ENCODE measurements at places on chromosomes 3 and 15.

DNA sequence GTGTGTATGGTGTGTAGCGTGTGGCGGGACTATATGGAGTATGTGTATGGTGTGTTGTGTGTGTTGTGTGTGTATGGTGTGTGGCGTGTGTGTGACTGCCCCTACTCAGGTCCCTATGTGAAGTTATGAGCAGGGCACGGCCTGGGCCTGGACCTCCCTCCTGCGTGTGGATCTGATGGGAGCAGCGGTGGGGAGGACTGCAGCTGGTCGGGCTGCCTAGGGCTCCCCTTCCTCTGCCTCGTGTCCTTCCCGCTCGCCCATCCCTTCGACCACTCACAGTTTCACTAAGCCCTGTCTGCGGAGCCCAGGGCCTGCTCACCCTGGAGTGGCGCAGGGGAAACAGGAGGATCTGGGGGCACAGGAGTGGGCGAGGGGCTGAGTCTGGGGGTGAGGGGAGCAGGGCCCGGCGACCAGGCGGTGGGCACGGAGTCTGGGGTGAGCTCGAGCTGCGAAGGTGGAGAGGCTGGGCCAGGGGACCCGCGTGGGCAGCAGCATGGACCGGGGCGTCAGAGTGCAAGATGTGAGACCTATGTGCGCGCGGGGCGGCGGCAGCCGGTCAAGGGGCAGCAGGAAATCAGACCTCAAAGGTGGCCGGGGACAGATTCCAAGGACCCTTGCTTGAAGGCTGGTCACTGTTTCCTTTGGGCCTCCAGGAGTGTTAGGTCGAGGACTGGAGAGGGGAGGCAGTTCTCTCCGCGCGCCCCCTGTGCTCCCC lies 26.6 kb downstream of the GABRA5 start:
- no peak for DNase-seq

DNA sequence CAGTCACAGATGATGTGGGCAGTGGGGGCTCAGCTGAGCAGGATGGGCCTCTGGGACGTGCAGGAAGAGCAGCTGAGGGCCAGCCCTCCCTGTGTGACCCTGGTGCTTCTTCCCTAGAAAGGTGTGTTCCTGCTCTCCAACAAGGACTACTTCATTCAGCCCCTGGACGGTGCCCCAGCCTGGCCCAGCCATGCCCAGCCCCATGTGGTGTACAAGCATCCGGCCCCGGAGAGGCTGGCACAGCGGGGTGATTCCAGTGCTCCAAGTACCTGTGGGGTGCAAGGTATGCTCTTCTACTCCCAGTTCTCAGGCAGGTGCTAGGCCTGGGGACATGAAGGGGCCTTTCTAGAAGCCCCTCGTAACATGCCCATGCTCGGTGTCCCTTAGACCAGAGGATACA lies 38.3 kb downstream of the SAXO2 start:
- no peak for DNase-seq

DNA sequence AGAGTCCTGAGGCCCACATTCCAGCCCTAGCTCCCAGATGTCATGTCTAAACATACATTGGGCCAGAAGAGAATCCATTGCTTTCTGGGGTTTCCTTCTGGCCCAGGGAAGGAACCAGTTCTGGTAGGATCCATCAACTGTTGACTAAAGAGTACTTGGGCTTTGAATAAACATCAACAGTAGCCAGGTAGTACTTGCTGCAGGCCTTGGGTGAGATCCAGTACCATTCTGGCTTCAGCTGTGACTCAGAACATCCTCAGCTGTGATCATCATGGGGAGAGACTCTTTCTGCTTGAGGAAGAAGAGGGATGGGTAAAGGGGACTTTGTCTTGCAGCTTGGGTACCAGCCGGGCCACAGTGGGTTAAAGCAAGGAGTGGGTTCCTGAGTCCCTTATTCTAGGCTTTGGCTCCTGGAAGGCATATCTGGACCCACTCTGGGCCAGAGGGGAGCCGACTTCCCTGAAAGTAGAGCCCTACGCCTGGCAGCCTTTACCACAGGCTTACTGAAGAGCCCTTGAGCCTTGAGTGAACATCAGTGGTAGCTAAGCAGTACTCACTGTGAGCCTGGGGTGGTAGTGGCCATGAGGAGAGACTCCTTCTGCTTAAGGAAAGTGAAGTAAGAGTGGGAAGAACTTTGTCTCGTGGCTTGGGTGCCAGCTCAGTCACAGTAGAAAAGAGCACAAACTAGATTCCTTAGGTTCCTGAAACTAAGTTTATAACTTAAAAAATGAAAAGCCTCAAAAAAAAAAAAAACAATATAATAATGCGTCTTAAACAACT lies 128.3 kb downstream of the GOLIM4 start:
- DNase-seq = no peak

DNA sequence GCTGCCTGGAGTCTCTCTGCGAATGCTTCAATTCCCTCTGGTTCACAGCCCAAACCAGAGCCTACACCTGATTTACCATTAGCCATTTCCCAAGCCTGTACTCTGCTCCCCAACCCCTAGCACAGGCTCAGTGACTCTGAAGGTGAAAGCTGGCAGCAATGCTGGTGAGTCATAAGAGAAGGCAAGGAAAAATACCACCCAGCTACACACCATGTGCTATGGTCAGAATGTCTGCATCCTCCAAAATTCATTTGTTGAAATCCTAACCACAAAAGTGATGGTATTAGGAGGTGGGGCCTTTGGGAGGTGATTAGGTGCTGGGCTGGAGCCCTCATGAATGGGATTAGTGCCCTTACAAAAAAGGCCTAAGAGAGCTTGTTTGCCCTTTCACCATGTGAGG lies 117.1 kb upstream of the TJP1 start:
- no peak for DNase-seq

Data from CD4-positive, alpha-beta T cell treated with Interleukin-15 for 1 hour (primary cell).